RWPE2 (cell line): ENCODE measurements at places on chromosomes 6 and 20.

DNA sequence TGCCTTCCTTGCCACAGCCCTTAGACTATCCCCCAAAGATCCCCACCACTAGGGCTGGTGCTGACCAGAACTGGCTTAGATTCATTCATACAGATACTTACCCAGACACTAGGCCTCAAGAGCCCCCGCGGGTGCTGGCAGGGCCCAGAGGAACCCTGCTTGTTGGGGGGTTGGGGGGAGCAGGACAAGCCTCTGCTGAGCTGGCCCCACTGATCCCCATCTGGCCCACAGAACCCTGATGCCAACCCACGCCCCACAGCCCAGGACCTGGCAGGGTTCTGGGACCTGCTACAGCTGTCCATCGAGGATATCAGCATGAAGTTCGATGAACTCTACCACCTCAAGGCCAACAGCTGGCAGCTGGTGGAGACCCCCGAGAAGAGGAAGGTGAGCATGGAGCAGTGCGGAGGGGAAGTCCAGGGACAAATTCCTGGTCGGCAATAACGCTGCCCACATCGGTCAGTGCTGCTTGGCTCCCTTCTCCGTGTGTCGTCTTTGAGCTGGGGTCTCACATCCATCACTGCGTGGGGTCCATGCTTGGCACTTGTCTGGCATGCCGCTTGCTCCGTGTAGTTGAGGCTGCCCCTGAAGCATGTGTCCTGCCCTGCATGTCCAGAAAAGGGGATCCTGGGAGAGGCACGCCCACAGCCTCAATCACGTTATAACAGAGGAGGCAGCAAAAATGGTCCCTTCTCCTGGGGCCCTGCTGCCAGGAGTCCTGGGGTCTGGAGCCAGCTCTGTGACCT is 15.5 kb upstream of the MYL9 start:
- no peak for DNase-seq

DNA sequence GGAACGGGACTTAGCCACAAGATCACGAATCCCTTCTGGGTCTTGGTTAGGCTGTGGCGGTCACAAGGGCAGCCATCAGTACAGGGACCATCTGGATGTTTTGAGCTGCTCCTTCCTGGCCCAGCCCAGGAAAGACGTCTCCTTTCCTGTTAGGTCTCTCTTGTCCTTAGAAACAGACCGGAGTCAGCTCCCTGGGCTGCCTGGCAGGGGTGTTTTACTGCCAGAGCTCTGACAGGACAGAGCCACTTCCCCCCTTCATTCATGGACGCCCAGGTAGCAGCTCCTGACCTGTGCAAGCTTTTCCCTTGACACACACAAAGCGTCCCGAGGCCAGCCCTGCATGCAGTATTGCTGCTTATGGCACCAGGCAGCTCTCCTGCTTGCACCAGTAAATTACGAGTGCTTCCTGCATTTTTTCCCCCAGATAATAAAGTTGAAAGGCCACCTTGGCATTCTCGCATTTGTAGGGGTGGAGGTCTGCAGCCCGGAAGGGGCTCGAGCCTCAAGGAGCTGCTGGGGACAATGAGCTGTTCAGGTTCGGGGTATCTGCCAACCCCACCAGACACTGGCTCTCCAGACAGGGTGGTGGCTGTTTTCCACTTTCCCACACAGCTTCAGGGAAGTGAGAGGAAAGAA is 87.4 kb downstream of the NOL4L start:
- DNase-seq, result peak; percentile 81

- no peak for DNase-seq
These were observed 71.1 kb downstream of the ROS1 start for GRCh38 chr6:117354671-117355070.

DNA sequence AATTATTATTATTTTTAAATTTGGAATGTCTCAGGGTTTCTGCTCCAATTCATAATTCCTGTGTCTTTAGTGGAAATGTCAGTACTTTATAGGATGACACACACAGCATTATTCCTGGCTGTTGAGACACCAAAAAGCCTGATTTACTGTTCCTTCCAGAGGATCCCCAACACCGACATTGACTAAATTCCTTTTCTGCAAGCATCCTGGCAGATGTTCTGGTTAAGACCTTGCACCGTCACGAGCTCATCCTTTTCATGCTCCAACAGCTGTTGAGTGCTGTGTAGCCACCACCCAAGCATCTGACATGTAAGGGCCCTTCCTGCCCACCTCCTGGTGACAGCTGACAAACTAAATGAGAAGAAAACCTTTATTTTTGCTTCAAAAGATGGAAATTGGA is 284.3 kb upstream of the SULF2 start:
- DNase-seq, result no peak

DNA sequence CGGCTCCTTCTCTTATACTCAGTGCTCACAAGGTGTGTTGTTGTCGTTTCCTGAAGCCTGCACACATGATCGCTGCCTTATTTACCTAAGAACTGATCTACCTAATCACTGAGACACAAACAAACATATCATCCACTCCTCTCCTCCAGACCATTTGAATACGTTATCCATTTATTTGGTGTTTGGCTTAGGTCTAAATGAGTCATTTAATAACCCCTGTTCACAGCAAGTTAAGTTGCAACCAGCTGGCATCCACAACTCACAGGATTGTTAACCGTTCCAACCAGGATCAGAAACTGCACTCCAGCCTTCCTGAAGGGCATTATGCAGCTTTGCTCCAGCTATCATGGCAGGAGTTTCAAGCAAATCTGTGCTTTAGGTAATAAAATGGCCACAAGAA is 511.1 kb upstream of the MAP3K7 start:
- no peak for DNase-seq

- DNase-seq, result no peak
These were observed 8.5 kb upstream of the UBD start for GRCh38 chr6:29567991-29568390.

DNA sequence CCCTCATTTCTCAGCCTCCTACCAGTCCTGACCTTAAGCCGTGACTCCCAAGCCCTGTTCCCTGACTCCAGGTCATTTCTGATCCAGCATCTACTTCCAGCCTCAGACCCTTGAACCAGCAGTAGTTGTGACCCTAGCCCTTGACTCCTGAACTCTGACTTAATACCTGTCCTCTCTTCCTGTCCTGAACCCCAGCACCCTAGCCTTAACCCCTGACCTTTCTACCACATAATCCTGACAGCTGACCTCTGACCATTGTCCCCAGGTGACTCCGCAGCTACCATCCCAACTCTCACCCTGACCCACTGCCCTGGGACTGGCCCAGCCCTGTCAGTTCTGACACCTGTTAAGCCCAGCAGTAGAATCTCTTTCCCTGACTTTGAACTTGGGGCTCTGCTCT is 42.1 kb downstream of the MYH7B start:
- no peak for DNase-seq

GRCh38 chr6:127069659-127070279 is 48.7 kb upstream of the RSPO3 start:
- no peak for DNase-seq

DNA sequence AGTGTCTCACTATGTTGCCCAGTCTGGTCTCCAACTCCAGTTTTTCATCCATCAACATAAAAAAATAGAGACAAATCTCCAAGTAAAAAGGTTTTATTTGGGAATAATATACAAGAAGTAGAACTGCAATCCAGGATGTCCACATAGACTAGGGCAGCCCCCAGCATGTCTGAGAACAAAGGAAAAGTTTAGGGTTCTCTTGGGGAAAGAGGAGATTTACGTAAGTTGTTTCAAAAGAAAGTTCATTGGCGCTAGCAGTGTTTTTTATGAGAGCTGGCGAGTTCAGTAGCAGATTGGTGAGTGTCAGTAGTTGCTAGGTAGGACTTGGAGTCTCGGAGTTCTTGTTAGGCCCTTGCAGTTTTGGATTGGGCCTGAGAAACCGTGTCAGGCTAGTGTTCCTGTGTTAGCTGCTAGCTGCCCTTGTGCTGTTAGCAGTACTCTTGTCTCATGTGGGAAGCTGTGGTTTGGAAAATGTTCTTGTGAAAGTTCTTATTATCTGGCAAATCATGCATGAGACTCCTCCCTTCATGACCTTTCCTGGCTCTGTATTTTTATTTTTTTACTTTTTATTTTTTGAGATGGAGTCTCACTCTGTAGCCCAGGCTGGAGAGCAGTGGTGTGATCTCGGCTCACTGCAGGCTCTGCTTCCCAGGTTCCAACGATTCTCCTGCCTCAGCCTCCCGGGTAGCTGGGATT is 24.7 kb downstream of the TTLL9 start:
- DNase-seq, result peak; percentile 59

GRCh38 chr6:125804264-125804663 is 13.5 kb downstream of the NCOA7 start:
- no peak for DNase-seq

DNA sequence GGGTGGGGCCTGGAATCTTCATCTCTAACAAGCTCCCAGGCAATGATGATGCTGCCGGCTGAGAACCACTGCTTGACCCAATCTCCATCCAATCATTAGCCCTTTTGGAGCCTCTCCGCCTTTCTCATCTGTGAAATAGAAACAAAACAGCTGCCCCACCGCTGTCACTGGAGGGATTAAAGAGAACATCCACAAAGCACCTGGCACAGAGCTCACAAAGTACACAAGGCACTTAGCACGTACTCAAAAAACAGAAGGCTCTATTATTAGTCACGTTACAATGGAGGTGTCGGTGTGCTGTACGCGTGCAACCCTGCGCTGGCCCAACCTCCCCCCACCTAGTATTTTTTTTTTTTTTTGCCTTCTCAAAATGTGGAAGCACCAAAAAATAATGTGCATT is 213.5 kb upstream of the ARID1B start:
- no peak for DNase-seq
